Nephron progenitor cell (in vitro differentiated cells): ENCODE measurements at places on chromosomes 2 and 18.
A peak's percentile ranks its signal among the peaks of the same experiment; 100 is the strongest.

DNA sequence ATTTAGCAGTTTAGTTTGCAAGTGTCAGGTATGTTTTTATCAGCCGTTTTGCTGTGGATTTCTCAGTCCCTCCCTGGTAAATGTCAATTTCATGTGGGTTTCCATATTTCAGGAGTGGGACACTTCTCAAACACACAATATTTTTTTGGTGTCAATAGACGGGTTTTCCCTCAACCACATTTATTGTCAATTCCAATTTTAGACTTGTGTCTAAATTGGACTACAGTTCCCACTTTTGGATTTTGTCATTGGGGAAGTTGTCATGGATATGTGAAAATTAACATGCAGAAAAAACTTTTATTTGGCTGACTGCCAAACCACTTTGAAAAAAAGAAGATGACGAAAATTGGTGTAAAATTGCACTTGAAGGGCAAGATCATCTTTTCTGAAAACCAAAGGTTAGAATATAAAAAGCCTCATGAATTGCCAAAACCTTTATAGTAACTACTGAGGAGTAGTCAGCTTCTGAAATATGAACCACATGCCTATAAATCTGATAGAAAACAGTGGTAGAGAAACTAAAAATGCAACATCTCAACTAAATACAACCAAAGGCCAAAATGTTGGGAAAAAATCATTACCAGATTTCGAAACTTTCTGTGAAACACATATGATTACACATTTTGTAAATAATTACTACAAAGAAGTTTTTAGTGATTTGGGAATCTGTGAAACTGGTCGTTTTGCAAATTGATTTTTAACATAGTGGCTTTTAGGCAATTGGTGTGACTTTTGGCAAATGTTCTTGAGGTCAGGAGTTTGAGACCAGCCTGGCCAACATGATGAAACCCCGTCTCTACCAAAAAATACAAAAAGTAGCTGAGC is 106.4 kb downstream of the BCL2L11 start:
- DNase-seq, result no peak

- no peak for DNase-seq
Measured at GRCh38 chr2:41785251-41786022, 262.4 kb upstream of the PKDCC start.

- DNase-seq, result no peak
Measured at GRCh38 chr2:97661927-97662326, 1.9 kb downstream of the ACTR1B start.

DNA sequence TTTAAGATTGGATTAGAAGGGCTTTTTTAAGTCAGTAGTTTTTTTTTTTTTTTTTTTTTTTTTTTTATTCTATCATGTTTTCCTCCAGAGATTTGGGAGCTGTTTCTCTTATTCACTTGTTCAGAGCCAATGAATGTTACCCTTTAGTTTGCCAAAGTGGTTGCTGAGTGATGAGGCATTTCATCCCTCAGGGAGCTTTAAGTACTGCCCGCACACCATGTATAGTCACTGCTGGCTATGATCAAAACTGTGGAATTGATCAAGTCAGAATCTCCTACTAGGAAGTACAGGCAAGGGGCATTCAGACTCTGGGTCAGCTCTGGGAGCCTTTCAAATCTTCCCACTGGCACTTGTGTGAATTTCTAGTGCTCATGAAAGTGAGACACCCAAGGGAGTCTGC is 201.6 kb downstream of the IKZF2 start:
- no peak for DNase-seq

DNA sequence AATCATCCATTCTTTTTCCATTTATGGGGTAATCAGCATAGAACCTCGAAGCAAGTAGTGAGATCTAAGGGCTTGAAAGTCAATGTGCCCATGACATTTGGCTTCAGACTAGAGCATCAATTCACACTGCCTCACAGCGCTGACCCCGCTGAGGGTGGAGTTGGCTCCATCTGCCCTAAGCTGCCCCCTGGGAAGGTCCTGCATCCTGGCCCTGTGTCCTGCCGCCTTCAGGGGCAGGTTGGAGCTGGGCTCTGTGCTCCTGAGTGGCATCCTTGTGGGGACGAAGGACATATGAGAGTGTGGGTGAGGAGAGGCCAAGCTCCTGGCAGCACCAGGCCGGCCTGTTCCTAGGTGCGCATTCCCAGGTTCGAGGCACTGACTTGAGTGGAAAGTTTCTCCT is 249.4 kb downstream of the FHOD3 start:
- no peak for DNase-seq

DNA sequence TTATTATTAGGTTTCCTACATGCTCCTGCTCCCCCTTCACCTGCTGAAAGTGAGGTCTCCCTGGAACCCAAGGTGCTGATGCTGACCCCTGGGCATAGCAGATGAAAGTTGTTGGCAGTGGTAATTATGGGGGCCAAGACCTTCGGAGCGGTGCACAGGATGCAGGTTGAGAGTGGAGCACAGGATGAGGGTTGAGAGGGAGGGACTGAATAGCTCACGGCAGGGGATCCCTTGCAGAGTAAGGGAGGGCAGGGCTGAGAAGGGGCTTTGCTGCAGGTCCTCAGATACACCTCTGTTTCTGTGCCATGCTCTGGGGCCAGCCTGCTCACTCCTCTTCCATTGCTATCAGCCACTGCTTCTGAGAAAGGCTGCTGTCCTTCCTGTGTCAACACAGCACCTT is 163.3 kb downstream of the FHOD3 start:
- DNase-seq, result no peak

DNA sequence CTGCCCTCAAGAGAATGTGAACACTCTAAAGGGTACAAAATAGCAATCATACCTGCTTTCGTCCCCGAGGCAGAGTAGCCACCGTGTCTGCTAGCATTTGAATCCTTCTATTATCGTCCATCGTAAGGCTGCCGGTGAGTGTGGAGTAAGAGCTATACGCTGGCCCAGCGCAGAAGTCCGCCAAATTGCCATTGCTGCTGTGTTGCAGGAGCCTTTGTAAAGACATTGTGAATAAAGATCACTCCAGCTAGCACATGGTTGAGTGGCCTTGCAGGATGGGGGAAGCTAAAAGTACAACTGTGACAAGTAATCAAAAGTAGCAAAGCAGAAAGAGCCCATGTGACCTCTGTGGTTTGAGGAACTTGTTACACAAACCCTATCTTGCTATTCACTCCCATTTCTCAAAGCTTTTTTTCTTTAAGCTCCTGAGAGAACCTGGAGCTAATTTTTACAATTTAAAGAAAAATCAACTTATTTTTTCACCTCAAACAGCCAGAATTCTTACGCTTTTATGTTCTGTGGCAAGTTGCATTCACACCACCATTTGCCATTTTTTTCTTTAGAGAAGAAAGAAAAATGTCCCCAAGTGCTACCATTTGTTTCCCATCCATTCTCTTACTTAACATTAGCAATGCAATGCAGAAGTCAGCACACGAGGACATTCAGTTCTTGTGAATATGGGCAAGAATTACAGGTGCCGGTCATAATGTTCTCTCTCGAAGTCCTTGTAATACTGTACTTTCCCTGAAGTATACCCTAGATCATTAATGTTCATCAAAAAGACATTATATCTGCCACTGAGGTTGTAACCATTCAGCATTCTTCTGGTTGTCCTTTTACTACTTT is at the start of gene CYTIP:
Gene CYTIP (minus strand): TSS at position 295 of the 846 bp plus-strand sequence. CDS start 69 bp downstream, at position 226.
- no peak for DNase-seq

DNA sequence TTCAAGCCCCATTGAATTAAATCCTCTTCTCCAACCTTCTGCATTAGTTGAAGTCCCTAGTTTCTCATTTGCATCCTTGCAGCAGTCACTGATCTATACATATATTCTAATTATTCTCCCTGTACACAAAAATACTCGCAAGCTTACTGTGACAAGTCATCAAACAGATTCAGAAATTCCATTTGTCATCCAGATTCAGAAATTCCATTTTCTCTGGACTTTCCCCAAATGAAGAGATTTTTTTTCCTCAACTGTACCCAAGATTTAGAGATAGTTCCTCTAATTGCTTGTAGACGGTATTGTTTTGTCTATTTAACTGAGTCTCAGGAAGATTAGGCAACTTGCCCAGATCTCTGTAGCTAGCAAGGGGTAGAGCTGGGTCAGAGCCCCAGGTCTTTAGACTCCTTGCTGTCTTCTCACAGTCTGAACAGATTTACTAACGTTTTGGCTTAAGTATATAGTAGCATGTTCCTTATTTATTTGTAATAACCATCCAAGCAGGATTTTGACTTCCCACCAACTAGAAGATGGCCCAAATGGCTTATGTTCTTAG is 34.2 kb downstream of the RAB12 start:
- no peak for DNase-seq

DNA sequence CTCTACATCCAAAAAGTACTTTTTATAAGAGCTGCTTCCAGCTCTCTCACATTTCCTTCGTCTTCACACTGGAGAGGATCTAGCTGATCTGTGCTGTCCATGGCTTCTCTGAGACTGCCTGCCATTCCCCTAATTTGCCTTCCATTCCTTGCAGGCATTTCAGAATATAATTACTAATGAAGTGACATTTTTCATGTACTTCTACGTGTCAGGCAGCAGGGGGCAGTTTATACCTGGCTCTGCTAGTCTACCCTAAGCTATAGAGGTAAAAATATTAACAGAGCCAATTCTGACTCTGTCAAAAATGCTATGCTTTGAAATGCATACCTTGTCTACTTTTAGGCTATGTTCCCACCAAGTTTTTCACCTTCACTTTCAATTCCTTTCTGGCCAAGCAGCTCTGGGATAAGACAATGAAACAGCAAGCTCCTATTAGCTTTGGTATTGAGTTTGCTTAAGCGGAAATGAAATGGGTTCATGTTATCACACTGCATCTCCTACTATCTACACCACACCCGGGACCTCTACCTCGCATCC is 81.9 kb downstream of the MEP1B start:
- peak; percentile 42 for DNase-seq

DNA sequence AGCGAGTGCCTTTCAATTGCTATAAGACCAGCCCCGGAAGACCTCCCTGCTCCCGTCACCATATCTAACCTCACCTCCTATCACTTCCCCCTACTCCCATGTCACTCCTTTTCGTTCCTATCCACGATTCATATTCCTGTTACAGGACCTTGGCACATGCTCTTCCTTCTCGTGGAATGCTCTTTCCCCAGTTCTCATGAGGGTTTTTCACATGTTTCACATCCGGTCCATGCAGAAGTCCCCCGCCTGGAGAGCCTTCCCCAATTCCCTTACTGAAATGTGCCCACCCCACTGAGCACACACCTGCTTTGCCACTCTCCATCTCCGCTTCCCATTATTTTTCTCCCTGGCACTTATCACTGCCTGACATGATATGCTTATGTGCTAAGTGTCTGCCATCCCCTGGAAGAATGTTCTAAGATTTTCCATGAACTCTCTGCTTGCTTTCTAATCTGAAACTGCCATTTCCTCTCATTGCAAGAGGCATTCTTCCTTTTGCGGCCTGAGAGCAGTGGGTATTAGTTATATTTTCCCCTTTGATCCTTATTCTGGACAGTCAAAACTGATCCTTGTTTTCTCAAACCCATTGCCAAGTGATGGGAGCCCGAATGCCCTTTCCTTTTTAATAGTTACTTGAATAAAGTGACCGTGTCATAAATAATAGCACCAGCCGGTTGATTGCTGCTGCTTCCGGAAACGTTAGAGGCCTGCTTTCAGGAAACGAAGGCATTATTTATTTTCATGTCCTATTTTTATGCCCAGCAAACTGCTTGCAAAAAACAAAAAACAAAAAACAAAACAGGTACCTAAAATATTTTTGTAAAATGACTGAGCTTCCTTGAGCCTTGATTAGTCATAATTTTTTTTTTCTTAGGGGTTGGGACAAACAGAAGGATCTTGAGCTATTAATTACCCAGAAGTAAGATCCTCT is 127.9 kb downstream of the ZNF532 start:
- no peak for DNase-seq

- no peak for DNase-seq
Measured at GRCh38 chr2:225526760-225527390, 127.4 kb downstream of the NYAP2 start.

- DNase-seq, result no peak
Measured at GRCh38 chr2:184581391-184581790, 16.9 kb upstream of the ZNF804A start.

- peak; percentile 31 for DNase-seq
Measured at GRCh38 chr18:23963443-23964165, 51.0 kb upstream of the TTC39C start.

- DNase-seq, result no peak
Measured at GRCh38 chr18:70554854-70555445, 266.1 kb downstream of the SOCS6 start.

DNA sequence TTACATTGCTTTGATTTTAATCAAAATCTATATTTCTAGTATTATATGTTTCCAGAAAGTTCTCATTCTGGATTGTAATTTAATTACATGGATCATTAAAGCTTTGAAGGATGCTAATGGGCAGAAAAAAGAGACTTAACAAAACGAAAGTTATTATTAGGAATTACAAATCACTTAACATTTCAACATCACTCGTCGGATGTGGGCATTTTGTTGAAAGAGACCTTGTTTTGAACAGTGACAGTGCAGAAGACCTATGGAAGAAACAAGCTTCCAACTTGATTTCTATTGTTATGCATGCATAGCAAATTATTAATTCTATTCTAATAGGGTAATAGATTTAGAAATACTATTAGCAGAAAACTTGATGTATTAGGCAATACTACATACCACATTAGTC is 31.4 kb upstream of the DARS1 start:
- no peak for DNase-seq

GRCh38 chr2:46114996-46115395 is 182.2 kb upstream of the EPAS1 start:
- no peak for DNase-seq

DNA sequence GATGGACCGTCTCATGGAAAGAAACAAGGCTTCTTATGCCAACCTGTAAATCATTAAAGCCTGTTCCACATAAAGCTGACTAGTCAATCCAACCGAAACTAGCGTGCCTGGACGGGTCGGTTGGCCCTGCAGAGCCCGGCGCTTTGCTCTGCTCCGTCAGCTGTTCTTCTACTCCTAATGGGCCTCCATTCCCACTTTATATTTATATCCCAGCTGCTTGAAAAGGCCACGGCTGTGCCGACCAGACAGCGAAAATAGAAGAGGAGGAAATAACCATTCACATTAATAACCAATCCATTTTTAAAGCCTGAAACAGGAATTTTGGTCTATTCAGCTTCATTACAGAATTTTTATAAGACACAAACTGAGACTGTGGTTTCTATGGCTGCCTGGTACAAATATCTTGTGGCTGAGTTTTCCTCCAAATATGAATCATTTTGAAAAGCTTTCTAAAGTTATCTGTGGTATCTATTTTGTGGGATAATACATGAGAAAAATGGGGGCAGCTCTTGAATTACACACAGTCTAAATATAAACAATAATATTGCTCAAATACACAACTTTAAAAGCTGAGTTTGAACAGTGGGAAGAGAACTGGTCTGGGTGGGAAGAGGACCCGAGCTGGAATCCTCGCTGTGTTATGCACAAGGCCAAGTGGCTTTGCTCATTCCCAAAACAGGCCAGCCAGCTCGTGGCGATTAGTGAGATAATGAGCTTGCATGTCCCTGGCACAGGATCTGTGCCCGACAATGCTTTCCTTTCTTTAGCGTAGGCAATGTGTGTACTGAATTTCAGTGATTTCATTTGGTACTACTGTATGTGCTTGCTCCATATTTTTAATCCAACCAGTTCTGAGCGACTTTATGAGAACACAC is 10.5 kb upstream of the FAM124B start:
- no peak for DNase-seq

GRCh38 chr2:81247648-81248047 is 943.1 kb upstream of the LRRTM1 start:
- no peak for DNase-seq

- DNase-seq, result no peak
Measured at GRCh38 chr18:1227025-1227424, 322.4 kb downstream of the ADCYAP1 start.

GRCh38 chr2:192090911-192091310 is 103.8 kb downstream of the TMEFF2 start:
- DNase-seq, result no peak

GRCh38 chr2:95266781-95267430 is 7.3 kb upstream of the PROM2 start:
- no peak for DNase-seq
